Stimulated activated CD4-positive, alpha-beta T cell treated with anti-CD3 and anti-CD28 coated beads, Interleukin-1b, Interleukin-23, amount 100 ng/mL, for 1 hour (primary cell): ENCODE measurements at places on chromosomes 1 and 21.

DNA sequence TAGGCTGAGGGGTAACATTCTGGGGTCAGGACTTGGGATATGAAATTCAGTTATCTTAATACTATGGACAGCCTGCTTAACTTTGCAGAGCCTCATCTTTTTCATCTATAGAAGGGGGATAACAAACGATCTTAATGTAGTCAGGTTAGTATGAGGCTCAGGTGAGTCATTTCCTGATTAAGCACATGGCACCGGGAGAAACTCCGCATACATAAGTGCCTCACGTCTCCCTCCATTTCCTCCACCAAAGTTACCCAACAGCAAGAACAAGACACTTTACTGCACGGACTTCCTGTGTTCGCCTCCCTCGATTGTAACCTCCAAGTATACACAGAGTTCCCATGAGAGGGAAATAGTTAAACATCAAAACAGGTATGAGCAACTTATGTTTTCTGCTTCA, 112.7 kb upstream of the COA6 start:
- DNase-seq, result no peak

GRCh38 chr1:243917177-243917862, 67.3 kb upstream of the AKT3 start:
- DNase-seq, result no peak

DNA sequence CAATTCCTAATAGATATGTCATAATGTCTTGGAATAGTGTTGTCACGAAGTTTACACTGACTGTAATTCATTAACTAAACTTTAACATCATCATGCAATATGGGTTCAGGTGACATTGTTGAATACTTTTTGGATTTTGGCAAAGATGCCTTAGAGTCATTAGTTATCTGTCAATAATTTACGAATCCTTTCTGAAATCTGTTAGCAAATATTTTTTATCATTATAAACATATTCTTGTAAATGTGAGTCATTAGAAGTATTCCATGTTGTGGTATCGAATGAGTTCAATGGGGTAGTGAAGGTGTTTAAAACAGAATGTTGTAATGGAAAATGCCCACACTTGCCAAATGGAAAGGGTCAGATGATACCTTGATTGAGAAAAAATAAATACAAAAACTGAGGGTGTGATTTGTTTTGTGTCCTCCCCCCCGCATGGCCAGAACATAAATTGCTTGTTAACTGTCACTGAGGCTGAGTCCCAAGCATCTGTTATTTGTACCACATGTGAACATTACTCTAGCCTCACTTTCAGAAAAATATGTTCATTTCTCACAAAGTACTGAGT, 5.2 kb upstream of the NR5A2 start:
- no peak for DNase-seq

DNA sequence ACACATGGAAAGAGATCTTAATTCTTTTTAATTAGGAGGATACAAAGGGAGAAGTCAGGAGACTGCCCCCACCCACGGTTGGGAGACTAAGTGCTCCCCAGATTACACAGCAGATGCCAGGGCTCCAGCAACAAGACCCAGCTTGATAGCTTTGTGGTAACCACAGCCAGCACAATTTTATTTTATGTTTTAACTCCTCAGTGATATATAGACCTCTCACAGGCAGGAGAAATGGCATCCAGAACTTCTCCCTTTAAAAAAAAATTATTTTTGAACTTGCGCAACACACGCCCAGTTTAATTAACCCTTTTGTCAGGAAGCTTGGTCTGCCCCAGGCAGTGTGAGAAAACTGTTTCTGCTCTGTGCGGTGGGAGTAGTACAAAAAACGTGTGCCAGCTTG, 62.6 kb upstream of the ACOT11 start:
- DNase-seq, result no peak

GRCh38 chr1:89630048-89630447, 2.9 kb upstream of the LRRC8C start:
- no peak for DNase-seq

DNA sequence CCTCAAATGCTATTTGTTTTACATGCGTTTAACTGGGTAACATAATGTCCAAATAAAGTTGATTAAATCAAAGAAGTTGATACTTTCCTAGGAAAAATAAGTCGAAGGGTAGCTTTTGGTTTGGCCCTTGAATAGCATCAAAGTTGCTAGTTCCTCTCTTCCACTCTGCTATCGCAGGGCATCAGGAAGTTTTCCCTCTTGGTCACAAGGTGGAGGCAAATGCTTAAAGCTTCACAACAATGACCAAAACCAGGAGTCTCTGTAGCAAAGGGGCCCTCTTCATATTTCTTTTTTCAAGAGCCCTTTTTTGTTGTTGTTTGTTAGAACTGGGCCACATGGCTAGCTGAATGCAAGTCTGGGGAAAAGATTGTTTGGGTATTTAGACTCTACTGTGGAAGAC, 668.4 kb downstream of the KCNT2 start:
- no peak for DNase-seq

- DNase-seq, result no peak
These were observed 9.0 kb downstream of the CD2 start for GRCh38 chr1:116763116-116763786.

DNA sequence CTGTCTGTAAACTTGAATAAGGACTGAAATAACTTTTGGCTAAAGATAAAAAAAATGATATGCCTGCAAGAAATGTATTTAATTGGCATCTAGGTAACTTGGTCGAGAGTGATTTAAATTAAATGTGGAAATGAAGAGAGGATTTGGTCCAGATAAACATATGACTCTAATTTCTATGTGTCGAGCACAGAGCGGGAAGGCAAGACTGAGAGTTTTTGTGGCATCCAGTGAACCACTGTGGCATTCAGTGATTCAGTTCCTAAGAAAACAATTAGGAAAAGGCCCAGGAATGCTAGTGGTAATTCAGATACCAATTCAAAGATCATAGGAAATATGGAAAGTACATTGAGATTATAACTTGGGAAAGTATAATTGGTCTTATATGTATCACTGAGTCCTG, 39.6 kb downstream of the PDE4B start:
- DNase-seq, result no peak

- DNase-seq, result no peak
These were observed 415.0 kb downstream of the DPYD start for GRCh38 chr1:97505816-97506215.

DNA sequence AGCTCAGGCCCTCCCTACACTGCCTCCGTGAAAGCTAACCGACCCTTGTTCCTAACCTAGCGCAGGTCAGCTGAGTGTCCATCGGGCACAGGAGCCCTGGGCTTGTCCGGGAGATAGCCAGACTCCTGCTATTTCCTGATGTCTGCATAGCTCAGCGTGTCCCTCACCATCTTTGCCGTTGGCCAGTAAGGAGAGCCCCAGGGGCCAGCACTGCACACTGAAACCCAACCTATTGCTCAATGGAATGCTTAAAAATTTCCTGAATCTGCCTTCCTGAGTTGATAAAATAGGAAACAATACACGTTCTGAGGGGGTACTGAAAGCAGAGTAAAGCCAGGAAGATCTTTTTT, 2.2 kb downstream of the RUNX1 start:
- no peak for DNase-seq

- DNase-seq, result no peak
These were observed 5.1 kb downstream of the PAFAH2 start for GRCh38 chr1:25992689-25993171.

DNA sequence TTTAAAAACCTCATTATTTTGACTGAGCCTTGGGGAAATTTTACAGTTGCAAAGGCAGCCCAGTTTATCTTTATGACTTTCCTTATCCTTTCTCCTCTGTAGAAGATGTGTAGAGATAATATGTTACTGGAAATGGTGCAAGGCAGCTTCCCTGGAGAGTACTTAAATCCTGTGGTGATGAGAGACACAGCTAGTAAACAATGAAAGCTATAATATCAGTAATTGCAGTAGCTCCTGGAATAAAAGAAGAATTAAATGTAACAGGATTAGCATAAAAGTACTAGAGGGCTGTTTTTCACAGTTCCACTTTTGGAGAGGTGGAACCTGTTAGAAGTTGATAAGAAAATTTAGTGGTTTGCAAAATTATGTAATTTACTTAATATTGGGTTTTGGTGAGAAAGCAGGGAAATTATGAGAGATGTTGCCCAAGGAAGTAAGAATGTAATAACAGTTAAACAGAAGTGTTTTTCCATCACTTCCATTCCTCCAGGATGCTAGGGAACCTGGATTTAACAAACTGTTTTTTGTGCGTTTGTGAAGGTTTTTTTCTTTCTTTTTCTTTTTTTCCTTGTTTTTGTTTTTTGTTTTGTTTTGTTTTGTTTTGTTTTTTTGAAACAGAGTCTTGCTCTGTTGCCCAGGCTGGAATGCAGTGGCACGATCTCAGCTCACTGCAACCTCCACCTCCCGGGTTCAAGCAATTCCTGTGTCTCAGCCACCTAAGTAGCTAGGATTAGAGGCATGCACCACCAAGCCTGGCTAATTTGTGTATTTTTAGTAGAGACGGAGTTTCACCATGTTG, 15.7 kb upstream of the EDEM3 start:
- DNase-seq, result no peak

DNA sequence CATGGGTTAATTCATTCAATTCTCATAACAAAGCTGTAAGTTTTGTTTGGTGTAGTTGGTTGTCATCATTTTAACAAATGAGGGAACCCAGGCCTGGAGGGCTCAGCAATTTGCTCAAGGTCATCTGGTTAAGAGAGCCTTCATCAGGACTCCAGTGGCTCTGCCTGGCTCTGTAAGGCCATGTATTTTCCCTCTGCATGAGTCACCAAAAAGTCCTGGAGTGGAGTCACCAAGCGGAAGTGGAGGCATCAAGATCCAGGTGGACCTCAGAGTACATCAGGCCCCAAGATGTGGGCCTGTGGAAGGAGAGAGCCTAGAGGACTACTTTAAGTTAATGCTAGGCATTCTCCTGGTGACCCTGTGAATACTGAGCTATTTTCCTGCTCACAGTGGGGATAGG, 30.0 kb upstream of the RBM15 start:
- DNase-seq, result no peak

GRCh38 chr1:54615531-54616279, 7.6 kb downstream of the FAM151A start:
- no peak for DNase-seq

GRCh38 chr1:42684139-42684538, 1.9 kb downstream of the YBX1 start:
- DNase-seq, result no peak

DNA sequence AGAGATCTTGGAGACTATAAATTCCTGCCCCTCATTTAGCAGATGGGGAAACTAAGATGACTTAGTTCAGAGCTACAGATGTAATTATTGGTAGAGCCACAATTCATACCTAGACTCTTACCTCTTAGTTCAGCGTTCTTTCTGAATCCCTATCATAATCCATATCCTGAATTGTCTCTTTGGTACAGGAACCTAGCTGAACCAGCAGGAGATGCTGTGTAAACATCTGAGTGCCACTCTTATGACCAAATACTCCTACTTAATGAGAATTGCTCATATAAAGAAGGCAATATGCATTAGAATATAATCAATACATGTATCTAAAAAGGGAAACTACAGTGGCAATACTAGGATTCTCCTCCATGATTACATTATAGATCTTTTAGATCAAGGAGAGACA, 459.0 kb downstream of the SIPA1L2 start:
- no peak for DNase-seq

DNA sequence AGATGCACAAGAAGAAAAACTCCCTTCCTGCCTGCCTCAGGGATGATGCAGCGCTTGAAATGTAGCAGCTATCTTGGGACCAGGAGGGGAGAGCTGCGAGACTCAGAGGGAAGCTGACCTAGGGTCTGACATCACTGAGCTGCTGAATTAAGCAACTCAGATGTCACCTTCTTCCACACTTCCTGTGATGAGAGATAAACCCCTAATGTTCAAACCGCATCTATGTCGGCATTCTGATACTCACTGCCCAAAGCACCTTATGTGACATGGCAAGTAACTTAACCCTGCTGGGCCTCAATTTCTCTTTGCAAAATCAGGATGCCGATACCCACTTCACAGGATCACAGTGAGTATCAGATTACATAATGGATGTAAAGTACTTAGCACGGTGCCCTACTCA, 9.1 kb upstream of the AK2 start:
- no peak for DNase-seq

GRCh38 chr1:211415700-211416099, 76.3 kb downstream of the RD3 start:
- no peak for DNase-seq

GRCh38 chr1:241611063-241611462, 29.1 kb downstream of the CHML start:
- DNase-seq, result no peak

- DNase-seq, result no peak
These were observed 30.5 kb upstream of the BTG2 start for GRCh38 chr1:203274603-203275381.

GRCh38 chr1:226308166-226308722, 720 bp downstream of the LIN9 start:
- DNase-seq, result no peak

DNA sequence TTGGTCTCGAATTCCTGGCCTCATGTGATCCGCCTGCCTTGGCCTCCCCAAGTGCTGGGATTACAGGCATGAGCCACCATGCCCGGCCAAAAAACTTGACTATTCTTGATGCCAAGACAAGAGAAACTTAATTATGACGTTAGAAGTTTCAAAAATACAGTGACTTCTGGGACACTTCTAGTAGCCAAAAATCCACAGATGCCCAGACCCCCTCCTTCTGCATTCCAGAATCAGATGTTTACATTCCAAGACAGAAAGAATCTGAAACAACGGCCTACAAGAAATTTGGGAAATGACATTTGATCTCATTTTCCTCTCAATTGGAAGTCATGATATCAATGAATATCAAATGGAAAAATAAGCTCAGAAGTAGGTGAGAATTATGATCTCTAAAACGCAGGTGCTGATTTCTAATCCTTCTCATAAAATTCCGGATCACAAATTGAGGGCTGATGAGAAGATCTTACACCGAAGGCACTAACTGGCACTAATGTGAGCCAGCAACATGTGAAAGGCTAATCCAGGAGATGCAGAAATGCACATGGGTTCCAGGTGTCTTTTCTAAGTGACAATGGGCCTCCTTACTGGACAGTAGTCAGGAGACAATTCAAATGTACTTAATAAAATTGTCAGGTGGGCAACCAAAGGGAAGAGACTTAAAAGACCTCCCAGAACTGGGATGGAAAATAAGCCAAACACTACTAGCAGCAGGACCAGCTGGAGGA, 5.5 kb downstream of the RAB29 start:
- no peak for DNase-seq
